ENCODE measurements at places on chromosomes 3 and 15. TPM values are rescaled to one million over a fixed set of nuclear protein-coding genes. Genes with fewer than 3 reads are reported as not detected.

DNA sequence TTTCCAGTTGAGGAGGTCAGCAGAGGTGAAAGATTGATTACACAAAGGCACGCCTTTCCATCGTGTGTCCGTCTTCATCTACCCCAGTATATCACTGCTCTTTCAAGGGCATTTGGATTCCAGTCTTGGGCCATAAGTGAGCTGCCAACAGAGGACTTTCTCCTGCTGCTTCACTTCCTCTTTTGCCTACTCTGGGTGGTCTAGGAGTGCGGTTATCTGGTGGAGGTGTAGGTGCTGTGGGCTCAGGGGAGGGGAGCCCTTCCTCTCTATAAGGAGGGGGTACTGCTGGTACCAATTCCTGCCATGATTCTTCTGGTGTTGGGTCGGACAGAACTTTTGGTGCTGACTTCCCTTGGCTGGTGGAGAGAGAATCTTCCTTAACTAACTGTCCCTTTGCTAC is 83.1 kb upstream of the VEPH1 start:
- DNase-seq, result no peak

GRCh38 chr3:97736928-97737327 is 27.6 kb upstream of the ARL6 start:
- no peak for DNase-seq

GRCh38 chr3:111702996-111703985 is 108.1 kb upstream of the ZBED2 start:
- DNase-seq, result no peak

- no peak for DNase-seq
Observed at GRCh38 chr3:66989860-66990696, 8.0 kb upstream of the KBTBD8 start.

DNA sequence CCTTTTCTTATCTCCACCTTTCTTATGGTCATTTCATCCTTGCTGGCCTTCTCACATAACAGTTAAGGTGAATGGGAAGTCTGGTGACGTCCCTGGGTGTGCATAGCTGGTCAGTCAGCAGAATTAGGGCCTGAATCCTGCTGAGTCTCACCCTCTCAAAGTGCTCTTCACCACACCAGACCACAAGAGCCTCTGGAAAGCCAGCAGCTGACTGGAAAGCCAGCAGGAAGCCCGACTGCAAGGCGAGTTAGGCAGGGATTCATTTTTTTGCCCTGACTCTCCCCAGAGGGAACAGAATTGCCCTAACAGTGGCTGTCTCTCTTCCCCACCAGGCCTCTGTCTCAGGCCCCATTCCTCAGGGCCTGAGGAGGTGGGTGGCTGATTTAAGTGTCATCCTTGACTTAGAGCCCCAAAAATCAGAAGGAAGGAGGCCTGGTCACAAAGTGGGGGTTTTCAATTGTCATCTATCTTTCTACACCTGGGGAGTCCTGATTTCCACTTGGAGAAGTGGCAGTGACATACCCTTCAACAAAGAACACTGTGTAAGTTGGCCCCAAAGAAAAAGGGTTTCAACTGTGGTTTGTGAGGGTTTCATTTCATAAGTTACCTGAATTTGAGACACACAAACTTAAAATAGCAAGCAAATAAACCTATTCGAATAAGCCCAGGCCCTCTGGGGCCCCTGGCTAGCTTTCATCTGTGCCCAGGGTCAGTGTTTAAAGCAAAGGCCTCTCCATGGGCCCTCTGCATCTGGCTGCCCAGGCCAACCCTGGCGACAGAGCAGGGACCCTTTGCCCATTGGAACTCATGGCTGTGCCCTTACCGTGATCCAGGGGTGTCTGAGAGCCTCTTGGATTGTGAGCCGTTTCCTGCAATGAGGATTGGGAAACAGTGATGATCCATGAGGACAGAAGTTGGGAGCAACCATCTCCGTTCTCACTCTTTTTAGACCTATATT is 90.5 kb upstream of the HERC1 start:
- no peak for DNase-seq

GRCh38 chr15:65888981-65889380 is 19.7 kb downstream of the RAB11A start:
- DNase-seq, result no peak

GRCh38 chr3:123067689-123068600 is 1.1 kb downstream of the PDIA5 start:
- DNase-seq, result peak; percentile 57

GRCh38 chr15:92586966-92587365 is 68.6 kb downstream of the FAM174B start:
- no peak for DNase-seq

DNA sequence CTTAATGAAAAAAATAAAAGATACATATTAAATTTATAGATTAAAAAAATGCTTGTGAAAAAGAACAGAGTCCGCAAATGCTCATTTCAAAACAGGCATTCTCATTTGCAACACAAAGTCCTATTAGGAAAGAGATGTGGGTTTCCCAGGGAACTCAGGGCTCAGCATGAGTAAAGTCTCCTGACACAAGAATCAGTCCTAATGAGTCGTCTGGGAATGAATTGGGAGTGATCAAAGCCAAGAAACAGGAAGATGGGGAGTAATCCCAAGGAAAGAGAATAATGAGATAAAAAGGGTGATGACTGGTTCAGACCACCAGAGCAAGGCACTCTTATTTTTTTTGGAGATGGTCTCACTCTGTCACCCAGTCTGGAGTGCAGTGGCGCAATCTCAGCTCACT is 443.7 kb downstream of the NR2F2 start:
- no peak for DNase-seq

DNA sequence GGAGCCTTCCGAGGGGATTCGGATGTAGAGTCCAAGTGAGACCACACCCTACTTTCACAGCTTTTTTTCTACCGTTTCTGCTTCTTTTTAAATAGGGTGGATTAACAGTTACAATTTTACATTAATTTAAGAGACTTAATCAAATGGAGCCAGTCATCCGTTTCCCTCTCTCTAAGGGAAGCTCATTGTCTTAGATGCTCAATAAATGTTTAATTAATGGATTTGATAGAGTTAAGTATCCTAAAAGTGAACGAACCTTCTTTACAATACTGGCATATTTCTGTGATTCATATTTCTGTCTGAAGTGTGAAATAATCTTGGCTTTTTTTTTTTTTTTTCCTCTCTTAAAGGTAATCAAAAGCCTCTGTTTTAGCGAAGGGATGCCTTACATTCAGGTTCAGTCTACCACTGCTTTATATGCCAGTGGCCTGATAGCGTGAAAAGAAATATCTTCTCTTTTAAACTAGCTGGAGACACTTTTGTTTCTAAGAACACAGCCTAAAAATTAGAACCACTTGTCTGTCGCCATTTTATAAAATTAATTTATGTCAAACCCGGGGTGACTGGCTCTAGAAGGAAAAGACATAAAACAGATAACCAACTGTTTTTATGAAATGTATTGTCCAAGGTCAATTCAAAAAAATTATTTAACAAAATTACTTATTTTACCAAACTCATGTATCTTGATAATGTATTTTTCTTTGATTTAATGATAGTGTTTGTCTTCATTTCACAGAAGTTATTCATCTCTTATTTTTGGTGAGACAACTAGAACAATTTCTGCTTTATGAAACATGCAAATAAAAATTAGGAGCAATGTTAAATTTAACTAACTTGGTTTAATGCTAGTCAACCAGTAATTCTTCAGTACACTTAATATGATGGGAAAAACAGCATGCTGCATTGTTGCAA is 2.5 kb upstream of the CTNNB1 start:
- no peak for DNase-seq

DNA sequence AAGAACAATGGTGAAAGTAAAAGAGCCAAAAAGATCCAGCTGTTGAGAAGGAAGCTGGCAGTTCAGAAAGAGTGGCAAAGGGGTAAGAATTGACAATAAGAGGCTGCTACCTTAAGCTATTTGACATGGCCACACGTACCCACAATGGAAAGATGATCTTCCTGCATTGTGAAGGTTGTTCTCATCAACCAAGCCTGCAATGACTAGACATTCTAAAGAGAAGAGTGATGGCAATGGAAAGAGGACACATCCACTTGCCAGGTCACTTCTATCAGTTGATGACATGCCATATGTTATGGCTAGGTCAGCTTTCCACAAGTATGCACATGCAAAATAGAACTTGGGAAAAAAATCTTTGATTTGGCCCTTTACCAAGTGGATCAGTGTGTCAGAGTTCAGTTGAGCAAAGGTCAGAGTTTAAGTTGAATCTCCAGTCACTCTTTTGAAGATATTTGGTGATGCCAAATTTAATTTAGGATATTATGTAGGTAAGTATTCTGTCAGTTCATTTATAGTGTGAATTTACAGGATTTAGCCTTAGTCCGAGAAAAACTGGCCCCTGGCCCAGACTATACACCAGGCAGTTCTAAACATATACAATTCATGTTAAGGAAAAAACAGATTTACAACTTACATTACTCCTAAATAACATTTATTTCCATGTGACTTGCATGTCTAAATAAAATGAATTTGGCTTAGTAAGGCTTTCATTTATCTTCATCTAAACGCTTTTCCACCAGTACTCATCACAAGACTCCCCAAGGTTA is 104.9 kb upstream of the FLNB start:
- no peak for DNase-seq

GRCh38 chr3:57298041-57298440 is 5.6 kb upstream of the ASB14 start:
- DNase-seq, result no peak

Gene SI
- not detected for total RNA-seq

Gene HACD2
- 19.3 TPM for total RNA-seq

Gene GOLGA6L7
- not detected for total RNA-seq

Gene PRRT3
- total RNA-seq, result 3.2 TPM

Gene MKRN2OS
- total RNA-seq, result not detected

Gene PCLAF
- total RNA-seq, result 30.7 TPM

Gene SMAD6
- 3.0 TPM for total RNA-seq

Gene SUSD5
- 2.2 TPM for total RNA-seq

Data from fibroblast of villous mesenchyme (primary cell).